ENCODE measurements at places on chromosomes 16 and 17. TPM values are rescaled to one million over a fixed set of nuclear protein-coding genes. Genes with fewer than 3 reads are reported as not detected.

DNA sequence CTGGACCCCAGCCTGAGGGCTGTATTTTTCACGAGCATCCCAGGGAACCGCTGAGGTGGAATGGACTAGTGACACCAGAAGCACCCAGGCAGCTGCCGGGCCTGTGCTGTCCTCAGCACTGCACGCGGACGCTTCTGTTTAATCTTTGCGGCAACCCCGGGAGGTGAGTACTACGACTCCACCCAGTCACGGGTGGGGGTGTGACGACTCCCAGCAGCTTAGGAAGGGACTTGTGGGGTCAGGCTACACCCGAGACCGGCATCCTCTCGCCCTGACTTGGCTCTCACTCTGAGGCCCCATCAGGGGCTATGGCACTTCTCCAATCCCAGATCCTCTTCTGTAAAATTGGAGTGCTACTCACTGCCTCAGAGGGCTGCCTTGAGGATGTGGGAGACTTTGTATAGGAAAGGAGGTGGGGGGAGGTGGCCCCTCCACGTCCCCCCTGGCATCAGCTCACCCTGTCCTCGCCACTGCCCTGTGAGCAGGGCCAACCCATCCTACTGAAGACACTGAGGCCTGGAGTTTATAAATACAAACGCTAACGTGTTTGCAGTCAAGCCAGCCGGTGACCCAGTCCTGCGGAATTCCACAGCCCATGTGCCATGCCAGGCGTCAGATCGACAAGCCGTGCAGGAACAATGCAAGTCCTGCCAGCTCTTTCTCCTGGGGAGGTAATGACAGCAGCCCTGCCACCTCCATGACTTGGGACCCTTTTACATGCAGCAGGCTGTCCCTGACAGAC, 44.4 kb downstream of the PPL start:
- no peaks in the 10 kb centered on the region for H3K4me1 ChIP-seq
- H3K27ac ChIP-seq: no peak overlapping the region
- no peak overlapping the region for H3K4me3 ChIP-seq
- peaks cover 84% of the 10 kb centered on the region for H3K36me3 ChIP-seq
- DNase-seq: no peak

GRCh38 chr17:78953356-78954350, 26.1 kb downstream of the LGALS3BP start:
- no peak for DNase-seq
- no peak overlapping the region for H3K27ac ChIP-seq
- H3K36me3 ChIP-seq: no peaks in the 10 kb centered on the region
- no peak overlapping the region for H3K4me3 ChIP-seq
- H3K4me1 ChIP-seq: peaks cover 21% of the 10 kb centered on the region

GRCh38 chr17:77330602-77331081, 189.9 kb downstream of the SEC14L1 start:
- no peaks in the 10 kb centered on the region for H3K27me3 ChIP-seq
- peaks cover 52% of the 10 kb centered on the region for H3K4me1 ChIP-seq
- no peak overlapping the region for H3K27ac ChIP-seq
- no peaks in the 10 kb centered on the region for H3K36me3 ChIP-seq
- DNase-seq: no peak

DNA sequence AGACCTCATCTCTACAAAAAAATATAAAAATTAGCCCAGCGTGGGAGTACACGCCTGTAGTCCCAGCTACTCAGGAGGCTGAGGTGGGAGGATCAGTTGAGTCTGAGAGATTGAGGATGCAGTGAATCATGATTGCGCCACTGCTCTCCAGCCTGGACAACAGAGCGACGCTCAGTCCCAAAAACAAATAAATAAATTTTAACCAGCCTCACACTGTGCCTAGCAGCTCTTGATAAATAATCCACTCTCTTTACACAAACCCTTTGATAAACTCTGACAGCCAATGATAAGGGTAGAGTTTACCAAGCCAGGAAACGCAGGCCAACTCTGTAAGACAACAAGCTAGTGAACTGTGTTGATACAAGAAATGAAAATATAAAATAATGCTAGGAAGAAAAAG, 32.7 kb downstream of the LITAF start:
- no peak overlapping the region for H3K4me3 ChIP-seq
- no peak overlapping the region for H3K27ac ChIP-seq
- no peaks in the 10 kb centered on the region for H3K27me3 ChIP-seq
- DNase-seq: no peak
- peaks cover 34% of the 10 kb centered on the region for H3K36me3 ChIP-seq

Gene MYH1
- 0.01 TPM for polyA plus RNA-seq

All from large intestine (tissue), 12 donors.